ENCODE measurements at places on chromosomes 5 and 9.

DNA sequence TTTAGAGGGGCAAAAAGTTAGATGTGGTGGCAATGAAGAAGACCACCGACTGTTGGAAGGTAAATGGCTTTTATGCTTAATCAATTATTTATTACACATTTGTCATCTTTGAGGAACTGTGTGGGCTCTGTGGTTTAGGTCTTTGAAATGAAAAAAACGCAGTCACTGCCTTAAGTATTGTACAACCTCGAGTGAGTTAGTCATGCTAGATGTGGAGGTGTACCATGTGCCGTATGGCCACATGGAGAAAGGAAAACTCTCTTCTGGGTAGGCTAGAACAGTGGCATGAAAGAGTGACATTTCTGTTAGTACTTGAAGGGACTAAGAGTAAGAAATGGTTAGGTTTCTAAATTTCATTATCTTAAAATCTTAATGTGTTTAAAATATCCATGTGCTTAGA, 166.1 kb downstream of the HACD4 start:
- DNase-seq: no peak

- DNase-seq: no peak
These were observed 9.8 kb downstream of the PDLIM4 start for GRCh38 chr5:132267166-132267739.

- DNase-seq: no peak
These were observed 21.9 kb upstream of the ISCA1 start for GRCh38 chr9:86304236-86304730.

DNA sequence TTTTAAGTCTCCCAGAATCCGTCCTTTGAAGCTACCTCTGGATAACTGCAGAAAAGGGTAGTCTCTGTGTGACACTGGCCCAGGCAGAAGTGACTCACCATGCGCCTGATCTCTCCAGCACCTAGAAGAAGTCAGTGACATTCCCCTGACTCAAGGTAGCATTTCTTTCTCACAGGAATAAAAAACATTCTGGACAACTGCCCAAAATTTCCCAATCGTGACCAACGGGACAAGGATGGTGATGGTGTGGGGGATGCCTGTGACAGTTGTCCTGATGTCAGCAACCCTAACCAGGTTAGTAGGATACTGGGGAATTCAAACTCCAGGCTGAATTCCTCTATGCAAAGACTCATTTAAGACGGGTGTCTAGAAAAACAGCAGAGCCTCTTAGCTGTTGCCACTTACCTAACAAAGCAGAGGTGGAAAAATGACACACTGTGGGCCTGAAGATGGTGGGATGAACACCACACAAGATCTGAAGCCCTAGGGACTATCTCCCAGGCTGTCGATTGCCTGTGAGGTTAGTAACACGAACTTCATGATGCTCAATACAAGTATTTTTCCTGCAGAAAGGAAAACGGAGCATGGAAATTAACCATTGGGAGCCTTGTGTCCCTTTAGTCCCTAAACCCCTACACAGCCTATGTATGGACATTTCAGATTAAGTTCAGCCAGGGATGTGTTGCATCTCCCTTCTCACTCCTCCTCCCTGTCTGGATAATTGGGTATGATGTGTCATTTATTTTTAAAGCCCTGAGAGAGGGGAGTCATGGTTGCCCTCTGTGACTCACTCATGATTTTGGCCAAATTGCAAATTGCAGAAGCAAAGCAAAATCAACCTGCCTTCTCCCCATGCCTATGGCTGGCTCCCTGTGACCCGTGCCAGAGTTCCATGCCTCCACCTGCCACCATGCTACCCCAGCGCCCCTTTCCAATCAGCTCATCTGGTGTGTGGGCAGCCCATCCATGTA, 37.2 kb downstream of the THBS4 start:
- no peak for DNase-seq

DNA sequence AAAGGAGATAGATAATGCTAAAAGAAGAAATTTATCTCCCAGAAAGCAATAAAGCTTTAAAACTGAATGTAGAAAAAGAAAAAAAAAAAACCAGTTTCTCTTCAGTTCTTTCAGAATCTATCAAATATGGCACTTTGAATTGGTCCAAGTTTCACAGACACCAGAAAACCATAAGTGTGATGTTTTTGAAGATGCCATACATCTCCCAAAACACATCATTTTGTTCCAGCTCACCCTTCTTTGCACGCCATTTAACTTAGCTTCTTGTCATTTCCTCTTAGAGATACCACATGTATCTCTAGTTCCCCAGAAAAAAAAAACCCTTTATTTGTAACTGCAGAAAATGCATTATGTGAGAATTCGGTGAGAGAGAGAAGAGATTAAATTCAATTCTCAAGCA, 46.1 kb upstream of the MAMDC2 start:
- no peak for DNase-seq

GRCh38 chr5:6740586-6741150, 27.4 kb downstream of the TENT4A start:
- DNase-seq: no peak

GRCh38 chr9:72681283-72681630, 159.8 kb downstream of the TMC1 start:
- DNase-seq: no peak

- no peak for DNase-seq
These were observed 96.9 kb downstream of the SLC1A3 start for GRCh38 chr5:36703245-36703860.

- DNase-seq: no peak
These were observed 390.0 kb downstream of the ENC1 start for GRCh38 chr5:74250304-74251102.

- DNase-seq: no peak
These were observed 564.0 kb upstream of the BRINP1 start for GRCh38 chr9:119933191-119933590.

Measured in HEK293T (cell line).